Suppressor macrophage treated with lipopolysaccharide for 1 hour (primary cell): ENCODE measurements at places on chromosomes 1 and 21.

DNA sequence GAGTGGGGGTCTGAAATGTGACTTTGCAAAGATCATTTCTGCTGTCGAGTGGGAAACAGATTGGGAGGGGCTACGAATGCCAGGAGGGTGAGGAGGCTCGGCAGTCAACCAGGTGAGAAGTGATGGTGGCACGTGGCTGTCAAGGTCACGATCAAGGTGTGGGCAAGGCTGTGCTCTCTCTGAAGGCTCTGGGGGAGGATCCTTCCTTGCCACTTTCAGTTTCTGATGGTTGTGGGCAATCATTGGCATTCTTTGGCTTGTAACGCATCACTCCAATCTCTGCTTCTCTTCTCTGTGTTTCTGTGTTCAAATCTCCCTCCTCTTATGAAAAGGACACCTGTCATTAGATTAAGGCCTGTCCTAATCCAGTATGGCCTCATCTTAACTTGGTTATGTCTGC, 6.1 kb upstream of the SPSB1 start:
- no peak for DNase-seq

DNA sequence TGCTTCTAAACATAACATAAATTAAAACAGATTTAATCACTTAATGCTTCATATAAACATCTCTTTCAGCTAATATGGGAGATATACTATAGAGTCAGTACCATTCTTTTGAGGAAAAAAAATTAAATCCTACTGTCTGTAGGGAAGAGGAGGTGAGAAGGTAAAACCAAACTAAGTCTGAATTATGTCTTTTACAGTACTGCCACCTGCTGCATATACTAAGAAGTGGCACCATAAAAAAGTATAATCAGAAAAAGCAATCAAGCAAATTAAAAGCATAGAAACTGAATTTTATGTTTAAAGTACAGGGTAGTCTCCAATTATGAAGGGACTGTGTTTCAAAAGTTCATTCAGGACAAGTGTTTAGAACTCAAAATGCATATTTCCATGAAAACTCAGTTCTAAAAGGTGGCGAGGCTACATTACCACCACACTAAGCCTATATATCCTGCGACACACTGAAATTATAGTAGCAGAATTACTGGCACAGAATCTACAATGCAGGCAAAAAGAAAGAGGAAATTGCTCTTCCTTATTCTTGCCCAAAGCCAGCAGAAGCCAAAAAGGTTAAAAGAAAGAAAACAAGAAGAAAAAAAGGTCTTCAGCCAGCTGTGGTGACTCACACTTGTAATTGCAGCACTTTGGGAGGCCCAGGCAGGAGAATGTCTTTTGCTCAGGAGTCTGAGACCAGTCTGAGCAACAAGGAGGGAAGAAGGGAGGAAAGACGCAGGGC, 9.0 kb downstream of the NSL1 start:
- peak; percentile 92 for DNase-seq

DNA sequence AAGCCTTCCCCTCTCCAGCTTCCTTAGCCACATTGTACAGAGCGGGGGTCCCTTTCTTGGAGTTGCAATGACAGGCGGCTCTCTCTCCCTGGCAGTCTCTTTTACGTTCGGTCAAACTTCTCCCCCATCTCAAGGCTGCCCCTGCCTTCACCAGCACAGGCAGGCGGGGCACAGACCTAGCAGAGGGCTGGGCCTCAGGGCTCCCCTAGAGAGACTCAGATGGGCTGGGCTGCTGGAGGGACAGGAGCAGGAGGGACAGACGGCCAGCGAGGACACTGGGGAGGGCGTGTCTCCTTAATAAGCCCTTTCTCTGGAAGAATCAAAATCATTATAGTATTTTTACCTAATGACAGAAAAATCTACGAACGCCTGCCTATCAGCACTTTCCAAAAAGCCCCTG, 79.6 kb downstream of the CASZ1 start:
- DNase-seq: no peak

GRCh38 chr1:39852876-39853275, 30.4 kb downstream of the TRIT1 start:
- DNase-seq: no peak

GRCh38 chr1:151286619-151287340, 4.7 kb downstream of the ZNF687 start:
- no peak for DNase-seq

DNA sequence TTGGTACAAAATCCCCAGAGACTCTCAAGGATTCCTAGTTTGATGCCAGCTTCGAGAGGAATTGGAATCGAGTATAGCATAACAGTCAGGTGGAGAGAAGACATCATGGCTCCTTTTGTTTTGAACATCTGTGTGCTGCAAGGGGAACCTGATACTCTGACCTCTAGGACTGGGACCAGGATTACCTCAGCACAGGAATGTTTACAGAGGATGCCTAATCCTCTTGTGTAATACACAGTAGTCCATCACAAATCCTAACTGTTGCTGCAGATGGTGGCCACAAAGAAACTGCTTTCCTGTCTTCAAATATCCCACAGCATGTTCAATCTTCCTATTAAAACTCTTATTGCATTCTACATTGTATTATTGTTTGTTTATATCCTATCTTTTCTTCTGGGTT, 111.8 kb upstream of the PRMT6 start:
- no peak for DNase-seq

GRCh38 chr1:246271516-246271915, 235.6 kb downstream of the SMYD3 start:
- DNase-seq: no peak

GRCh38 chr1:201912832-201913231, 24.1 kb downstream of the SHISA4 start:
- DNase-seq: no peak

DNA sequence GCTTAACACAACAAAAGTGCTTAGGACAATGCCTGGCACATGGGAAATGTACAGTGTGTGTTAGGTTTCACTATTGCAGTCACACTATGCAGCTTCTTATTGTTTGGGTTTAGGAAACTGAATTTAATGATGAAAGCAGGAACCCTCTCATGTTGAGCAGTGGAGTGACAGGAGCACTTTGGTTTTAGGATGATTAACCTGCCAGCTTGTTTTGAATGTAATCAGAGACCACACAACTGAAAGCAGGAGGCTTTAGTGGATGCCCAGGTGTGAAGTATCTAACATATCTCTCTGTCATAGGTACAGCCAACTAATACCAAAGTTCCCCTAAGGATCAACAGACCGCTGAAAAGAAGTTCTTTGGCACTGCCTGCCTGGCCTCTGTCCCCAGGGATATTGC, 406.9 kb upstream of the USP24 start:
- DNase-seq: no peak

GRCh38 chr1:21539933-21540332, 30.7 kb downstream of the ALPL start:
- DNase-seq: no peak

GRCh38 chr1:221823561-221823960, 81.7 kb upstream of the DUSP10 start:
- no peak for DNase-seq

DNA sequence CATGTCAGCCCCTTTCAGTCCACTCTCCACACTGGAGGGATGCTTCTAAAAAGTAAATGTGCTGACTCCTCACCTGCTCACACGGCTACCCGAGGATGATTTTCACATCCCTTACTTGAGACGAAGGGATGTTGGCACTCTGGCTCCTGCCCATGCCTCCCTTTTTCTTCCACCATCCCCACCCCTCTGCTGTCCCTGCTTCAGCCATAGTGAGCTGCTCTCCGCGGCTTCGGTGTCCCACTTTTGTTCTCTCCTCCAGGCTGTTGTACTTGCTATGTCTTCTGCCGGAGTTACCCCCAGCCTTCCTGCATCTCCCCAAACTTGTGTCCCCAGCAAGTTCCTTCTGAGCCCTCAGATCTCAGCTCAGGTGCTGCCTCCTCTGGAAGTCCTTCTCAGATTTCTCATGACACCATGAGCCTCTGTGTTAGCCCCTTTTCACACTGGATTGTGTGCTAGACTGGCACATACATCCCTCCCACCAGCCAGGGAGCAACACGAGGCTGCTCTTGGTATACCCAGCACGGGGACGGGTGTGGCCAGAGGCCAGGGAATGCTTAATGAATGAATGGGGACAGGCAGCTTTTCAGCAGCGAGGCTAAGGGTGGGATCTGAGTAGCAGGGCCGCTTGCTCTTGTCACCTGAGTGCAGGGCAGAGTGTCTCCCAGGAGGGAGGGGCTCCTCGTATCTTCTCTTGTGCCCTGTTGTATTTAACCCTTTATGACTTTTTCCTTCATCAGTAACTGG, 1.3 kb downstream of the ACOT11 start:
- DNase-seq: no peak

GRCh38 chr1:8555582-8555981, 237.7 kb downstream of the SLC45A1 start:
- no peak for DNase-seq

DNA sequence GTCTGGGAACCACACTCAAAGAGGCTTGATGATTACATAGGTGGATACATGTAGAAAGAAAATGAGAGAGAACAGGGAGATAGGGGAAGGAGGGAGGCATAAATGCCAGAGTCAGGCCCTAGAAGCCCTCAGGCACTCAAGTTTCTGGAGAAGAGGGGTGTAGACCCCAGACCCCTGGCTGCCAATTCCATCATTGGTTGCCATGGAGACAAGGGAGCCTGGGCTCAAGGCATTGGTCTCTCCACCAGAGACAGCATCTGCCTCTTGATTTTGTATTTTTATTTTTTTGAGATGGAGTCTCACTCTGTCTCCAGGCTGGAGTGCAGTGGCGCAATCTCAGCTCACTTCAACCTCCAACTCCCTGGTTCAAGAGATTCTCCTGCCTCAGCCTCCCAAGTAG, 114.3 kb upstream of the GRIK3 start:
- no peak for DNase-seq

GRCh38 chr1:203512848-203513584, 19.1 kb downstream of the OPTC start:
- peak; percentile 96 for DNase-seq

DNA sequence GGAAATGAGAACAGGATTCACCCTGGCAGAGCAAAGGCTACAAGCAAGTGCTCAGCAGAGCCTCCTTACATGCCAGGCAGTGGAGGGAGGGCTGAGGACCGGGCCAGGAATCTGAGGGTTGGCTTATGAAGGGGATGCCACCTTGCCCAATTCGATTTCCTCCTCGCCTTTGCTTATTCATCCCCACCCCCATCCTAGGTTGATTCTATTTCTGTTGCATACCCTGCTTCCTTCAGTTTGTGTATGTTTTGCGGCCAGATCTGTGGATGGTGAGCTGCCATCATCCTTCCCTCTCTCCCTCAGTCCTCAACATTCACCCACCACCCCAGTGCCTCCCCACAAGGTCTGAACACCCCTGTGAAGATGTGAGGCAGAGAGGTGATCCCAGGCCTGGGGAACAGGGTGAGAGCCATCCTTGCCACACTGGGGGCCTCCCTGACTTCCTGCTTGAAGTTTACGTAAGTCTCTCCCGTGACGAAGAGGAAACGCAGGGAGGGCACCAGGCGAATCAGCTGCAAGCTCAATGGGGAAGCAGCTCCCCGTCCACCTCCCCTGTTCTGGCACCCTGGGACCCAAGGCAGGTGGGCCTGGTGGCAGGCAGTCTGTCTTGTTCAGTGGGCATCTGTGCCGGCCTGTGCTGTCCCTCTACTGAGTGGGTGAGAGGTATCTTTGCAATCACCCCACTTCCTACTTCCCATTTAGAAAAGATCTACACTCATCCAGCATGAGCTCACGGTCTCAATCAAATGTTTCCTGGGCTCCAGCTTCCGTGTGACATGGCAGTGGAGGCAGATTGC, 50.6 kb upstream of the CNTN2 start:
- peak; percentile 62 for DNase-seq

GRCh38 chr1:151311589-151312331, 15.5 kb downstream of the PI4KB start:
- peak; percentile 98 for DNase-seq

DNA sequence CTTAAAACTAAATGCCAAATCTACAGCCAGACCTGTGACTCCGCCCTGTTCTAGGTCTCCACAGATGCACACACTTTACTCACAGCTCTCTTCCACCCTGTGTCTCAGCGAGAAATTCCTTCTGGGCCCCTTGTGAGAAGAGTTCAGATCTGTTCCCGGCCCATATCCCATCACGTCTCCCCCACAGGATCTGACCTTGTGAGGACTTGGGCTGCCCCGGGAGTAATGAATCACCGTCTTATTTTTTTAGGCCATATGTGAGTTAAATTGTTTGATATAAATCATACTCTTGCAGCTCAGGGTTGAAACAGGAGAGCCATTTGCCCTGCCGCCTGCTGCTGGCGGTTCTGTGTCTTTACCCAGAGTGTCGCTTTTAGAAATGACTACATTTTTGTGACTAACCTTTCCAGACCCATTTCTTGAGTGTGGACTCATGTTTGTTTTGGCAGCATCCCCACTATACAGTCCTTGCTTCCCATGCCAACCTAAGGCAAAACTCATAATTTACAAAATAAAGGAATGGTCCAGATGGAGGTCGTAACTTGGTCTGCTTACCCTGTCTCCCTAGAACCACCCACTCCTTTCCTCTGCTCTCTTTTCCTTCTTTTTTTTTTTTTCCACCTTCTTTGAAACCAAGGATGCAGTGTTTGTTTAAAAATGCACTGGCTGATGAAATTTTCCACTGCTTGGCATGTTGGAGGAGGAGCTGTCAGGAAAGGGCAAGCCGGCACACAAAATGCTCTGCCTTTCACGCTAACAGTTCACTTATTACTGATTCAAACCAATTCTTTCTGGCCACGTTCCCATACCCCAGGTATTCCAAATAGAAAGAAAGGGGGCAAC, 98.0 kb upstream of the C1orf105 start:
- DNase-seq: no peak

DNA sequence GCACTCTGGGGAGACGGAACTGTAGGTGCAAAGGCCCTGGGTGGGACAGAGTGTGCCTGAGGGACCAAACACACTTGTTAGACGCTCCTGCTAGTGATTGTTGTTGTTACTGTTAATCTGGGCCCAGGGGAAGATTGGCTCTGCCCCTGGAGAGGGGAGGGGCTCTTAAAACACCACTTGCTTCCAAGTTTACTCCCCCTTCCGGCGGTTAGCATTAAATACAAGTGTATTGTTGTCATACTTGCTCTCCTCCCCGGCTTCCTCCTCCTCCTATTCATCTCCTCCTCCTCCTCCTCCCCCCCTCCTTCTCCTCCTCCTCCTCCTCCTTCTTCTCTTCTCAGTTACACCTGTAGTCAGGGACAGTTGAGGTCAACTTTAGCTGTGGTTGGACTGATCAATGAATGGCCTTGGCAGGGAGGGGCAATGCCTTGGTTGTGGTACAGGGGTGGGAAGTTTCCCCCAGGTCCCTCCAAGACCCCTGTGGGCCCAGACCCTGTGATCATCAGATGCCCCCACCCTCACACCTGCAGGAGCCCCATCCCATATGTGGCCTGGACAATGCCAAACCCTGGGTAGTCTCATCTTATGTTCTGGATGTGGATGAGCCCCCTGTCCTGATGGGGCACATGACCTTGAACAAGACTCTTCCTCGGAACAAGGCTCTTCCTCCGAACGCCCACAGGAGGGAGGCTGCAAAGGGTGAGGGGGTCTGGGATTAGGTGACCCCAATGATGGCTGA, 217.3 kb downstream of the PTPRU start:
- peak; percentile 26 for DNase-seq

GRCh38 chr21:35825370-35826353, 234.7 kb downstream of the SETD4 start:
- DNase-seq: no peak
